ENCODE measurements at places on chromosomes 6 and 20.

- DNase-seq: no peak
These were observed 10.7 kb downstream of the CASS4 start for GRCh38 chr20:56422824-56423189.

DNA sequence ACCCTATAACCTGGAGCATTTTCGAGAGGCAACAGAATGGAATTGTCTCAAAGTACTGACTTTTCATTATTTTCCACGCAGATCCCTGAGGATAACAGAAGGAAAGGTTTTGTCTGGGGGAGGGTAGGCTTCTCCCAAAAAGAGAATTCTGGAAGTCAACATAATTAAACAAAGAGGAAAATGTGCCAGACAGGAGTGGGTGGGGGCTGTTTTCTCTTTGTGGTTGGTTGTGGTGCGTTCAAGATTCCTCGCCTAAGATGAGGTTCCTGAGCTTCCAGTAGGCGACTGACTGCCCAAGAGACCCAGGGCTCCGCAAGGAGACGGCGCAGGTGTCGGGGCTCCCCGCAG, 70.4 kb downstream of the SOX4 start:
- DNase-seq: no peak

DNA sequence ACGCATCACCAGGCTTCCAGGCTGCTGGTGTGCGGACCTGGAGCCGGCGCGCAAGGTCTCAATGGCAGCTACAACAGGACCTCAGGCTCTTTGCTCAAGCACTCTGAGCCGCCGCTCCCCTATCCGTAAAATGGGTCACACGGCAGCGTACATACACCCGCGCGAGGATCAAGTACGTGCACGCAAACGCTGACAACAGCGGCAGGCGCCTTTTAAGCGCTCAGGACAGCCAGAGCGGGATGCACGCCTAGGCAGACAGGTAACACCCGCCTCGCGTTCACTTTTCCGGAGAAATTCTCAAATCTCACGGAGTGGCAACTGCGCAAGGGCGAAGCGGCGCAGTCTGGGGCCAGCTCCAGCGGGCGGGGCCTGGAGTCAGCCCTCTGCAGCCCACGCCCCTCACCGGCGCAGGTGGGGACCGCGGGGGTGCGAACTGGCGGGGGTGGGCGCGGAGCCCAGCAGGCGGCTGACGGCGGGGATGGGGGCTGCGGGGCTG, 535 bp downstream of the EXOC2 start:
- DNase-seq: peak; percentile 55

- DNase-seq: no peak
These were observed 138.2 kb downstream of the BMP7 start for GRCh38 chr20:57128044-57128757.

GRCh38 chr20:24684956-24685691, 215.7 kb downstream of the SYNDIG1 start:
- no peak for DNase-seq

DNA sequence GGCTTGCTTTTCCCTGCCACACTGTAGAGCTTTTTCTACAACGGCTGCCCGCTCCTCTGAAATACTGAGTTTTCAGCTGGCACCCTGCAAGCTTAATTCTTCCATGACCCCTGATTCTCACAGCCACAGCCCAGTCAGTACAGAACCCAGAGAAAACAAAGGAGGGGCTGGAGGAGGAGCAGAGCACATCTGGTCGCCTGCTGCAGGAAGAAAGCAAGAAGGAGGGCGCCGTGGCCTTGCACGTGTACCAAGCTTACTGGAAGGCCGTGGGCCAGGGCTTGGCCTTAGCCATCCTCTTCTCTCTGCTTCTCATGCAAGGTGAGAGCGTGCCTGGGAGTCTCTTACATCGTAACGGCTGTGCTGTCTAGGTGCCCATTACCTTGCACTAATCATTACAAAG, 11.3 kb downstream of the DLK2 start:
- DNase-seq: no peak

GRCh38 chr6:85644279-85644762, 1.6 kb upstream of the SYNCRIP start:
- no peak for DNase-seq

DNA sequence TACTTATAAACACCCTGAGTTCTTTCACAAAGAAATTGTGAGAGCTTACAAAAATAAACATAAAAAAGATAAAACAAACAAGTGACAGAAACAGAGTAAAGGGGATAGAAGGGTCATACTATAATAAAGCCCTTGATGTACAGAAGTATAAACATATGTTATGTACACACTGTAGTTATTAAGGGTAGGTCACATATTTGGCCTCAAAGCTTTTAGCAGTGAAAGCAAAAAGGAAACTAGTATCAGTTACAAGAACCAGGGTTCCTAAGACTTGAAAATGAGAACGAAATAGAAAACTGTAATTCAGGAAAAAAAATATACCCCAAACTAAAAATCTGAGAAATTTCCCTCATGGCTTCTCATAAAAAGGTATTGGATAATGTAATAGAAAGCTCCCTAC, 380.6 kb downstream of the HDGFL1 start:
- no peak for DNase-seq

GRCh38 chr6:23154159-23154558, 584.8 kb downstream of the HDGFL1 start:
- no peak for DNase-seq

DNA sequence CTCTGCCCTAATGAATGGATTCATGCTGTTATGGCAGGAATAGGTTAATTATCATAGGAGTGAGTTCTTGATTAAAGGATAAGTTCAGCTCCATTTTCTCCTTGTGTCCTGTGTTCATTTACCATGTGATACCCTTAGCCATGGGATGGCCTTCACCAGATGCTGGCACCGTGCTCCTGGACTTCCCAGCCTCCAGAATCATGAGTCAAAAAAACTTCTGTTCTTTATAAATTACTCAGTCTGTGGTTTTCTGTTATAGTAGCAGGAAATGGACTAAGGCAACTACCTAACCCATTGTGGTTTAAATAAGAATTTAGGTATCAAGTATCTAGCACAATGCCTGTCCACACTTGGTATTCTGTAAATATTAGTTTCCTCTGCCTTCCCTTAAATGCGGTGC, 223.5 kb downstream of the MEI4 start:
- DNase-seq: no peak

- no peak for DNase-seq
These were observed 92.5 kb downstream of the SLC24A3 start for GRCh38 chr20:19304886-19305415.

DNA sequence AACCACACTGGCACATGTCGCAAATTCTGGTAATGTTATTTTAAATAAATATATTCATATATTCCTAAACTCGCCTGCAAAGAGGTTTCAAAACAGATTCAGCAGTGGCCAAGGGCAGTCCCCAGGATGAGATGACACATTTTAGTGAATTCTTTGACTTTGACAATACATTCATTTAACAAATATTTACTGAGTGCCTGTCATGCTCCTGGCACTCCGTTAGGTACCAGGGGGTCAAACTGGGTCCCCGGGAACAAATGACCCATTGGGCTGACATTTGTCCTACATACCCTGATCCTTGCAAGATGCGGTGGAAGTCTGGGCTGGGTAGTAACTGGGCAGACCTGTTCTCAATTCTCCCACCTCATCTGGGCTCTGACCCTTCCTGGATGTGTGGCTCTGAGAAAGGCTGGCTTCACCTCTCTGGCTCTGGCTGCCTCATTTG, 74.9 kb downstream of the FYN start:
- no peak for DNase-seq

DNA sequence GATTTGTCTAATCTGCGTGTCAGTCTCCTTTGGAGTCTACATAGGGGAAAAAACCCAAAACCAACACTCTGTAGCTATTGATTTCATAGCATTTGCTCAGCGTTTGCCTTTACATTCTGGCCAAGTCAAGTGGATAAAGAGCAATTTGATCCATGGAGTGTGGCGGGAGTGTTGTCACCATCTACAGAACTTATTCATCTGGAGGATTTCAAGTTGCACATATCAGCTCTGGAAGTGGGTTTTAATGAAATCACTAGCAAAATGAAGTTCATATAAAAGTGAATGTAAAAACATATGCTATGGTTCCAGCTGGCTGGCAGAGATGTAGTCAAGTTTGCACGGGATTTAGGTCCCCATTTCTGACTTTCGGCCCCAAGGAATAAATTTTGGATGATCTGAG, 219.7 kb upstream of the SUPT3H start:
- no peak for DNase-seq

DNA sequence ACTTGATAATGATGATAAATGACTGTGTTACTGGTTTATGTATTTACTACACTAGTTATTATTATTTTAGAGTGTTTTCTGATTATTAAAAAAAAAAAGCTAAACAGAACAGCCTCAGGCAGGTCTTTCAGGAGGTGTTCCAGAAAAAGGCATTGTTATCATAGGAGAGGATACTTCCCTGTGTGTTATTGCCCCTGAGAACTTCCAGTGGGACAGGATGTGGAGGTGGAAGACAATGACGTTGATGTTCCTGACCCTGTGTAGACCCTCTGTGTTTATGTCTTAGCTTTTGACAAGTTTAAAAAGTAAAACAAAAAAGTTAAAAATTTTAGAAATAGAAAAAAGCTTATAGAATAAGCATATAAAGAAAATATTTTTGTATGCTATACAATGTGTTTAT, 49.1 kb downstream of the NCOA7 start:
- DNase-seq: no peak

- no peak for DNase-seq
These were observed 2.9 kb upstream of the MDGA1 start for GRCh38 chr6:37700620-37700973.

GRCh38 chr6:126422912-126423311, 83.0 kb downstream of the CENPW start:
- DNase-seq: no peak

GRCh38 chr20:49569411-49570115, 1.6 kb upstream of the PTGIS start:
- DNase-seq: no peak

GRCh38 chr6:3819161-3820110, 29.7 kb upstream of the FAM50B start:
- DNase-seq: no peak

- DNase-seq: no peak
These were observed 34.5 kb upstream of the FAM184A start for GRCh38 chr6:119112812-119113530.

DNA sequence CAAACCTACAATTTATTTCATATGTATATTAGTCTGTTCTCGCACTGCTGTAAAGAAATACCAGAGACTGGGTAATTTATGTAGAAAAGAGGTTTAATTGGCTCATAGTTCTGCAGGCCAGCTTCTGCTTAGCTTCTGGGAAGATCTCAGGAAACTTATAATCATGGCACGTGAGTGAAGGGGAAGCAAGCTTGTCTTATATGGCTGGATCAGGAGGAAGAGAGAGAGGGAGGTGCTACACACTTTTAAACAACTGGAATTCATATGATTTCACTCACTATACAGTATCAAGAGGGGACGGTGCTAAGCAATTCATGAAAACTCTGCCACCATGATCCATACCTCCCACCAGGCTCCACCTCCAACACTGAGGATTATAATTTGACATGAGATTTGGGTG, 29.9 kb downstream of the PHACTR2 start:
- no peak for DNase-seq

DNA sequence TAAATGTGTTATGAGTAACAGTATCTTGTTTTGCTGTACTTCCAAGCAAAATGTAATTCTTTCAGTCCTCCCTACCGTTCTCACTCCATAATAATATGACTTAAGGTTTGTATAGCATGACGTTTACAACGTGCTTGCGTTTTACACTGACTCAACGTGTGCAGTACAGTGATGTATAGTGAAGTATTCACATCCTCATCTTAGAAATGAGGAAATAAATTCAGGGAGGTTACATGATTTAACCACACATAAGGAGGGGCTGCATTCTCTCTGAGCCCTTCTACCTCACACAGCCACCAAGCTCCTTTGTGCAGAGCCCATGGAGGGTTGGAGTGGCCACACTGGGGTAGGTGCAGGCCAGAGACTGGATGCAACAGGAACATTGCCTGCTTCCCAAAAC, 164.5 kb downstream of the MTHFD1L start:
- no peak for DNase-seq

GRCh38 chr6:170583756-170584180, 669 bp downstream of the PDCD2 start:
- no peak for DNase-seq

- DNase-seq: no peak
These were observed 46.6 kb downstream of the SLC13A3 start for GRCh38 chr20:46604551-46605133.

- DNase-seq: no peak
These were observed 97.3 kb downstream of the RCAN2 start for GRCh38 chr6:46393940-46394337.

- DNase-seq: no peak
These were observed 26.2 kb upstream of the ENPP4 start for GRCh38 chr6:46103441-46104115.

GRCh38 chr6:2166717-2167116, 78.7 kb downstream of the GMDS start:
- DNase-seq: no peak

- no peak for DNase-seq
These were observed 77.2 kb downstream of the GCNT2 start for GRCh38 chr6:10598084-10598960.

- DNase-seq: no peak
These were observed 91.4 kb upstream of the RNF217 start for GRCh38 chr6:124870611-124871459.

- DNase-seq: no peak
These were observed 7.6 kb upstream of the CLDN20 start for GRCh38 chr6:155256122-155256795.

- DNase-seq: no peak
These were observed 215.1 kb downstream of the PHACTR1 start for GRCh38 chr6:12931639-12932038.

- no peak for DNase-seq
These were observed 40.3 kb upstream of the PDE7B start for GRCh38 chr6:135811170-135811569.

DNA sequence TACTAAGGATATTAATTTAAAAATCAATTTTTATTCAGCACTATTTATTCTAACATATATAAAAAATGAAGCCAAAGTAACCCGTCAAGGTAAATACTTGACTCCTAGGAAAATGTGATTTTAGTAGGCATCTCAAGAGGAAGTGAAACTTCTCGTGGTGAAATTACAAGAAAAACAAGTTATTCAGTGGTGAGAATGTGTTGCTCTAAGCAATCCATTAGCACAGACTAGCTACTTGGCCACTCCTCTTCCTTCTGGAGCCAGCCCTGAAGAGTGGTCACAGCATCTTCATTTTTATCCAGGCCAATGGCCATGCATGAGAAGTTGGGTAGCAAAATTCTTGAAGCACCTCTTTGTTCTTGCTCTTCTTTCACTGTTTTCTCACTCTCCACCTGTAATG, 40.4 kb upstream of the GFRAL start:
- no peak for DNase-seq

All from GM12892 (cell line).